ENCODE measurements at places on chromosomes 3 and 15.
A peak's percentile ranks its signal among the peaks of the same experiment; 100 is the strongest.

GRCh38 chr15:94494732-94495131, 263.4 kb downstream of the MCTP2 start:
- no peak for DNase-seq

DNA sequence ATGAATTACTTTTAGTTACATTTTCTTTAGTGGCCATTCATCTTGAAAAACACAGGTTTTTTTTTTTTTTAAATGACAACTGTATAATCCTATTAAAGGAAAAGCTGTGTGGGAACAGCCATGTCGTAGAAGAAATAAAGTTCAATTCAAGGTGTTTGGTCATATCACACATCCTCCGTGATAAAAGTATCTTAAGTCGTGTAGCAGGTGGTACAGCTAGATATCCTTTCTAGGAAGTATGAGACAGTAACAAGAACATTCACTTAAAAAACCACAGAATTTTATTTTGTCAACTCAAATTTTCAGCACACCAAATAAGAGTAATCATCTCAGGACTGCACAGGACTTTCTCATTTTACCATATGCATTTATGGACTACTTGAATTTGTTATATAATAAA, 16.1 kb downstream of the ZDHHC23 start:
- no peak for DNase-seq

GRCh38 chr15:59405079-59405478, 32.4 kb upstream of the MYO1E start:
- DNase-seq: no peak

DNA sequence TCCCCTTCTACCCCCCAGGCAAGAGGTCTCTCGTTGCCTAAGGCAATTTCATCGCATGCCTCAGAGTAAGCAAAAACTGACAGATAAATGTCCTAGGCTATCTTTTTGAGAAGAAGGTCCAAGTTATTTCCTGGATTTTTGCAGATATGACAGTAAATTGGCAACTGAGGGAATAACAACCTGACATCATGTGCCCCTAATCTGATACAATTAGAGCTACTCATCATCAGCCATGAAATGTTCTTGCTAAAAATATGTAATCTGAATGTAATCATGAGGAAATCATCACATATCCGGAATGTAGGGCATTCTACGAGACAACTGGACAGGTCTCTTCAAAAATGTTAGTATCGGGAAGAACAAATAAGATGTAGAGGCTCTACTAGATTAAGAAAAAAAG, 44.1 kb downstream of the TNIK start:
- DNase-seq: no peak

GRCh38 chr15:62502451-62502850, 337.4 kb upstream of the C2CD4B start:
- no peak for DNase-seq

DNA sequence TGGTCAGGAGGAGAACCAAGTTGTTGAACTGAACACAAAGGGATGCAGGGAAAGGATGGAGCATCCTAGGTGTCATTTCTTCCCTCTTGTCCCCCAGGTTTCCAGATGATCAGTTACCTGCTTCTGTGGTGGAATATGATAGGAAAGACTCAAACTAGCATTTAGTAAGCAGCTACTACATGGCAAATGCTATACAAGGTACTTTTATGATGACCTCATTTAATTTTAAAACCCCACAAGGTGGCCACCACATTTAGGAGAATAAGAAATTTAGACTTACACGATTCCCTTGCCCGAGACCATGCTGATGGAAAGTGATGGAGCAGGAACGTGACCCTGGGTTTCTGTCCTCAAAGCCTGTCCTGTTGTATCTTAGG, 40.9 kb downstream of the CCR4 start:
- no peak for DNase-seq

GRCh38 chr3:12886106-12886679, 44.8 kb upstream of the RPL32 start:
- DNase-seq: peak; percentile 14

DNA sequence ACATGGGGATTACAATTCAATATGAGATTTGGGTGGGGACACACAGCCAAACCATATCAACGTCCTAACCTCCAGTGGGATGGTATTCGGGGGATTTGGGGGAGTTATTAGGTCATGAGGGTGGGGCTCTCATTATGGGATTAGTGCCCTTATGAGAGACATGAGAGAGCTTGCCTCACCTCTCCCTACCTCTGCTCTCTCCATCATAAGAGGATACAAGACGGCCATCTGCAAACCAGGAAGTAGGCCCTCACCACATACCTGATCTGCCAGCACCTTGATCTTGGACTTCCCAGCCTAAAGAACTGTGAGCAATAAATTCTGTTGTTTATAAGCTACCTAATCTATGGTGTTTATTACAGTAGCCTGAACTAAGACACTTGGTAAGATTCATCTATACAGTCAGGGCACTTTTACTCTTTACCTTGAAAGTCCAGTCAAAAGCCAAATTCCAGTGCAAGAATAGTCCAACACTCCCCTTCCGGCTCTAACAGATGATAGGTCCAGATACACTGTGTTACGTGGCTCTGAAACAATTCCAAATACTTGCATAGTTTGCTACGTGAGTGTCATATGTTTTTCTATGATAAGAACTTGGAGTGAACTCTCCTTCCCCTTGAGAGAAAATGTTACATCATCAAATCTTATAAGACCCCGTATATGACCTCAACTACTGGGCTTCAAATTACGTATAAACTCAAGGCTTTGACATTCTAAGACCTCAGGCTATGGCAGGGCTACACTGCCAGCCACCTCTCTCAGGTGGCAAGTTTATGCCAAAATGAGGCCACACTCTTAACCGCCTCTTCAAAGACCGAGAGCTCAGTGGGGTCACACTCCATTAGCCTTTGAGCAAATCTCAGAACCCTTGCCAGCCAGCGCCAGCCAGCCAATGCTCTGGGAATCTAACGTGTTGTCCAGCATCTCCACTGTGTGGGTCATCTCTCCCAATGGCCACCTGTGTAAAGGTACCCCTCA, 129.9 kb downstream of the XXYLT1 start:
- DNase-seq: no peak

DNA sequence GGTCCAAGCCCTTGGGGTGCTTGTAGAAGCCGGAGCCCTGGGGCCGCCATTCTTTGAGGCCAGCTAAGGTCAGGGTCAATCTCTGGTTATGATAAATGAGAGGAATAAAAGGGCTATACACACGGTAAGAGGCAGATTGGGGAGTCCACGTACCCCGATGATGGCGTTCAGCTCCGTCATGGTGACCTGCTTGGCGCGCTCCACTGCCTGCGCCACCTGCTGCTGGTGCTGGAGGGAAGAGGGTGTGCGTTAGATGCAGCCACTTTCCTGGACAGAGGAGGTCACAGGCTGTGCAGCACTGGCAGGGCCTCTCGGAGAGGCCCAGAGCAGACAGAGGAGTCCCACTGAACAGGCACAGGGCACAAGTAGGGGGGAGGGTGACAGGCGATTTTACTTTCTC, 23.3 kb downstream of the TLE3 start:
- no peak for DNase-seq

- no peak for DNase-seq
These were observed 217.6 kb downstream of the MBNL1 start for GRCh38 chr3:152486364-152486763.

DNA sequence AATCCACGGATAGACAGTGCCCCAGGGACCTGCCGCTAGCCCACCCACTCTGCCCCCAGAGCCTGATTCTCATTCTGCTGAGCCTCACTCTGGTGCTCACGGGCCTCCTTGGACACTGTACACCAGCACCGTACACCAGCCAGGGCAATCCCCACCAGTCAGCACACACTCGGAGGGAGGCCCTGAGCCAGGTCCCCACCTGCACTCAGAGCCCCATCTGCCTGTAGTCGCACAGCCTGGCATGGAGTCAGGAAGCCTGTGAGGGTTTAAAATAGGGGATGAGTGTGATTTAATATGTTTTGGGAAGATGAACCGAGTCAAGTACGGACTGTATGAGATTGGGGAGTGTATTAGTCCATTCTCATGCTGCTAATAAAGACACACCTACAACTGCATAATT, 223.0 kb downstream of the SLCO3A1 start:
- no peak for DNase-seq

All from stimulated activated CD4-positive, alpha-beta T cell treated with anti-CD3 and anti-CD28 coated beads, Interleukin-1b, Interleukin-23, amount 100 ng/mL, for 48 hours (primary cell).